ENCODE measurements at places on chromosomes 6 and 20. TPM values are rescaled to one million over a fixed set of nuclear protein-coding genes. Genes with fewer than 3 reads are reported as not detected.

LIN28B gene
- total RNA-seq: under 0.01 TPM

SLC44A4 gene
- not detected for total RNA-seq

UNC5CL gene
- 0.15 TPM for total RNA-seq

TJAP1 gene
- 19.4 TPM for total RNA-seq

FOXQ1 gene
- under 0.01 TPM for total RNA-seq

CLPSL1 gene
- total RNA-seq: not detected

OXT gene
- not detected for total RNA-seq

LGSN gene
- total RNA-seq: not detected

All from melanocyte of skin (primary cell).